Large intestine (tissue), 12 donors: ENCODE measurements at places on chromosomes 7 and 10.

DNA sequence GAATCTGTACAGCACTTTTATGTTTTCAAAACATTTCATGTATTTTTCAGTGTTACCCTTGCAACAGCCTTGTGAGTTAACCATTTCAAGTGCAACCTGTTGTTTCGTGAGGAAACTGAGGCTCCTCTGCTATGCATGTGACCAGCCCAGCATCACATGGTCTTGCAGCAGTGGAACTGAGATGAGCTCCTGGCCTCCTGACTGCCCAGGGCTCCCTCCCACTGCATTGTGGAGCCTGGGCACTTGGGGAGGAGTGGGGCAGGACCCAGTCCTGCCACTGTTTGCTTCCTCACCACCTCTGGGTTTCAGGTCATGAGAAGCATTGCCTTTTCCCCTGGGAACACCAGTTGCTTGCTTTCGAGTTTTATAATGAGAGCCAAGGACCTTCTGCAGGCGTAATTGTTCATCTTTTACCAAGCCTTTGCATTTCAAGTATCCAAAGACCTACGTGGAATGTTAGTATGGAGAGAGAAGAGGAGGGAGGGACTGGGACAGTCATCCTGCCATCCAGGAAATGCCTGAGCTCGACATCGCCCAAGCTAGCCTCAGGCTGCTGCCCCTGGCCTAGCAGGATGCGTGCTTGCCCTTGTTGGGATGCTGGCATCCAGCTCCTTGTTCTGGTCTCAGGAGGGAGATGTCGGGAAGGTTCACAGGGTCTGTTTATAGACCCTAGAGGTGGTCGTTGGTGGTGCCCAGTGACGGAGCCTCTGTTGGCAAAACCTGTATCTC, 32.3 kb upstream of the BHLHA15 start:
- DNase-seq = no peak
- no peak overlapping the region for H3K4me3 ChIP-seq
- no peaks in the 10 kb centered on the region for H3K4me1 ChIP-seq
- no peak overlapping the region for H3K27ac ChIP-seq

GRCh38 chr10:12742771-12743170, 258.7 kb downstream of the CCDC3 start:
- no peaks in the 10 kb centered on the region for H3K36me3 ChIP-seq
- no peak for DNase-seq
- H3K4me3 ChIP-seq = no peak overlapping the region
- H3K27ac ChIP-seq = no peak overlapping the region
- H3K27me3 ChIP-seq = no peaks in the 10 kb centered on the region
- no peaks in the 10 kb centered on the region for H3K4me1 ChIP-seq

DNA sequence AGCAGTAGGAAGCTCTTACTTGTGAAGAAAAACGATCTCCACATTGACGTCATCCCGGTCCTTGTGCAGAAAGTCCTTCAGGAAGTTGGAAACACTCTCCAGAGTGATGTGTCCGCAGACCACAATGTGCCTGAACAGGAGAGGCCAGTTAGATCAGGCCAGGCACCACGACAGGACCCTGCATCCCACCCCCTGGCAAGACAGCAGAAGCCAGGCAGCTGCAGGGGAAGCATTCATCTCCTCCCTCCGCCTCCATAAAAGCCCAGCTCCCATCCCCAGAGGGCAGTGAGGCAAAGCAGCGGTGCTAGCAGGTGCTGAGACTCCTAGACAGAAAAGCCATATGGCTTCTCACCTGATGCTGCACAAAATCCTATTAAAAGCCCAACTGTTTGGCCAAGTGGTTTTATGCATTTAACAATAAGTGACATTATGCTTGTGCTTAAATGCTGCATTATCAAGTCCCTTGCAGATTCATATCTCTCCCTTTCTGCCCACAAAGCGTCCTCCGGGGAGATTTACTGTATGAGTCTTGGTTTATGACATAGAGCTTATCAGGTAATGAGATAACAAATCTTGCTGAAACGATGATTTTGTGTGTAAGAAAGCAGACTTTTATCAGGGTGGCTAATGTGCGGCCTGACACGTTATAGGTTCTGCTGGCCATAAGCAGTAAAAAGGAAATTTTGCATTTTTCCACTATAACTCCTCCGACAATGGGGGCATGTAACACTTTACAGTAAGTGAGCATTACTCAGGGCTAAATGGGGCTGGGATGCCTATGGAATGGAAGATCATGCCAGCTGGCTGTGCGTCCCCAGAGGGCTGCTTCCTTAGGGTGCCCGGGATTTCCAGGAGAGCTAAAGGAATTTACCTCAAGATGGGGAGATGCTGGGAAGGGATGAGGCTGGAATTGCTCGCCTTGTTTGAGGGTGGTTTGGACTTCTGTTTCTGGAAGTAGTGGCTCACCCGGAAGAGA, 546.9 kb downstream of the KCNMA1 start:
- DNase-seq = no peak
- peaks cover 5% of the 10 kb centered on the region for H3K27me3 ChIP-seq
- H3K27ac ChIP-seq = no peak overlapping the region
- H3K36me3 ChIP-seq = no peaks in the 10 kb centered on the region

- no peaks in the 10 kb centered on the region for H3K27me3 ChIP-seq
- no peaks in the 10 kb centered on the region for H3K36me3 ChIP-seq
- H3K4me1 ChIP-seq = no peaks in the 10 kb centered on the region
- H3K27ac ChIP-seq = no peak overlapping the region
Observed at GRCh38 chr10:76550806-76551205, 1086.8 kb downstream of the KCNMA1 start.

DNA sequence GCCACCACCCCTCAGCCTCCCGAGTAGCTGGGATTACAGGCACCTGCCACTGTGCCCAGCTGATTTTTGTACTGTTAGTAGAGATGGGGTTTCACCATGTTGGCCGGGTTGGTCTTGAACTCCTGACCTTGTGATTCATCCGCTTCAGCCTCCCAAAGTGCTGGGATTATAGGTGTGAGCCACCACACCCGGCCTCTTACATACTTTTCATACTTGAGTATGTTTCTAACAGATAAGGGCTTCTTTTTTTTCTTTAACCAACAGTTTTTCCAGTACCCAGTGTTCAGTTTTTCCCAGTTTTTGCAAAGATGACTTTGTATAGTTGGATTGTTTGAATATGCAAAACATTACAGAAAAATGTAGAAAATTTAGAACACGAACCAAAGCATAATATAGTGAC, 7.7 kb downstream of the EIF4H start:
- H3K4me3 ChIP-seq = no peak overlapping the region
- H3K27me3 ChIP-seq = no peaks in the 10 kb centered on the region
- H3K27ac ChIP-seq = no peak overlapping the region
- H3K36me3 ChIP-seq = peaks cover 23% of the 10 kb centered on the region
- no peak for DNase-seq
- H3K4me1 ChIP-seq = no peaks in the 10 kb centered on the region

GRCh38 chr10:4127518-4128315, 342.7 kb upstream of the KLF6 start:
- no peak overlapping the region for H3K27ac ChIP-seq
- H3K27me3 ChIP-seq = no peaks in the 10 kb centered on the region
- no peaks in the 10 kb centered on the region for H3K4me1 ChIP-seq
- H3K36me3 ChIP-seq = no peaks in the 10 kb centered on the region
- no peak overlapping the region for H3K4me3 ChIP-seq

- no peak overlapping the region for H3K27ac ChIP-seq
- peaks cover 8% of the 10 kb centered on the region for H3K27me3 ChIP-seq
- no peak overlapping the region for H3K4me3 ChIP-seq
- no peaks in the 10 kb centered on the region for H3K4me1 ChIP-seq
Observed at GRCh38 chr10:29240986-29241660, 47.7 kb upstream of the LYZL1 start.

GRCh38 chr7:47576866-47577306, 5.0 kb downstream of the TNS3 start:
- peaks cover 21% of the 10 kb centered on the region for H3K36me3 ChIP-seq
- no peaks in the 10 kb centered on the region for H3K27me3 ChIP-seq
- no peak for DNase-seq
- peaks cover 68% of the 10 kb centered on the region for H3K4me1 ChIP-seq
- H3K27ac ChIP-seq = peak overlapping the region; percentile 80

DNA sequence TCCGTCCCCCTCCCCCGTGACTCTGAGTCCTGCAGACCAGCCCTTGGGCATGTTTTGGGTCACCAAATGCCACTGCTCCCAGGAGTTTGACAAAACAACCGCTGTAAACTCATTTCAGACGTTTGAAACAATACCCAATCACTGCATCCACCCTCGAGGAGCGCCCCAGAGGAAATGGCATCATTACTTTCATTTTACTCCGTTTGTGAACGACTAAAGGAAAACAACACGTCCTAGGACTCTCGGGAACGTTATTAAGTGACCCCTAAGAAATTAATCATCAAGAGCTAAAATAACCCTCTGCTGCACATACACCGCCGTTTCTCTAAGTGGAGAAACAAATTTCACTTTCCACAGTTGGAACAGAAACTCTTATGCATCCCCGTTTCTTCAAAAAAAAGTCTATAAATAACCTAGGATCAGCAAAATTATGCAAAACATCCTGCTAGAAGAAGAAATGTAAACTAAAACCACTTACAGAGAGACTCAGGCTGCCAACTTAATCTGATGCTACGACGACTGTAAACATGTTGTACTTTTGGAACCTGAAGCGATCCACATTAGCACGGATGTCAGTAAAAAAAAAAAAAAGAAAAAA, 109.9 kb upstream of the EFCAB10 start:
- no peaks in the 10 kb centered on the region for H3K4me1 ChIP-seq
- H3K27ac ChIP-seq = peak overlapping the region; percentile 38
- DNase-seq = no peak
- H3K4me3 ChIP-seq = peak overlapping the region; percentile 30

- no peak overlapping the region for H3K4me3 ChIP-seq
- no peak overlapping the region for H3K27ac ChIP-seq
- H3K36me3 ChIP-seq = no peaks in the 10 kb centered on the region
- H3K4me1 ChIP-seq = no peaks in the 10 kb centered on the region
- no peak for DNase-seq
Observed at GRCh38 chr10:128365156-128365725, 239.0 kb upstream of the MKI67 start.

DNA sequence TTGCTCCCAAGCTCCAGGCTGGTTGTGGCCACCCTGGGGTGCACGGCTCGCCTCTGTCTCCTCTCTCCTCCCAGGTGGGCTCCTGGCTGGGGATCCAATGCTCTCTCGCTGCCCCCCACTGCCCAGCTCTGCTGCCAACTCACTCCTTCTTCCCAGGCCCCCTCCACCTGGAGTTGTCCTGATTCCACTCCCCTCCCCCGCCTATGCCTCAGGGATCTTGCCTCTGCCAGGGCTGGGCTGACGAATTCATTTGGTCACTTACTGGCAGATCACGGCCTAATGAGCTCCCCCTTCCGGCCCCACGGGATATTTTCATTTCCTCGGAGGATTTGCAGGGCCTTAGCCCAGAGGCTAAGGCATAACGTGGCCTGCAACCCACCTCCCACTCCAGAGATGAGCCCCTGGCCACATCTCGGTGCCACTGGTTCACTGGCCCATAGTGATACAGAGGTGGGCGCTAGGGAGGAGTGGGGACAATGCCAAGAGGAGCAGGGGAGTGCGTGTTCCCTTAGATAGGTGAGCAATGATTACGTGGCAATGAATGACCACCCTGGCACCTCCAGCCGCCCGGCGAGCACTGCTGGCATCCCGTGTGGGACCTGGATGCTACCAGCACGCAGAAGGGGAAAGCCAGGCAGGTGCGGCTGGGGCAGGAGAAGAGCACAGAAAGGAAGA, 344.6 kb upstream of the SHH start:
- DNase-seq = no peak
- H3K27me3 ChIP-seq = no peaks in the 10 kb centered on the region
- peaks cover 7% of the 10 kb centered on the region for H3K4me1 ChIP-seq
- no peak overlapping the region for H3K27ac ChIP-seq
- H3K36me3 ChIP-seq = no peaks in the 10 kb centered on the region
- no peak overlapping the region for H3K4me3 ChIP-seq

DNA sequence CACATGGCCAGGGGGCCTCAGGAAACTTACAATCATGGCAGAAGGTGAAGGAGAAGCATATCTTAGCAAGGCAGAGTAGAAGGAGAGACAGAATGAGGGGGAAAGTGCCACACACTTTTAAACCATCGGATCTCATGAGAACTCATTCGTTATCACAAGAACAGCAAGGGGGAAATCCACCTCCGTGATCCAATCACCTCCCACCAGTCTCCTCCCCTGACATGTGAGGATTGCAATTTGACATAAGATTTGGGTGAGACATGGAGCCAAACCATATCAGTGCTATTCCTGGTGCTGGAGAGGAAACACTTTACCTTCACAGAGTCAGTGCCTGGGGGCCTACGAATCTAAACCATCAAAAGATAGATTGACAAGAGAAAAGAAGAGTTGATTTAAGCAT, 61.8 kb downstream of the LGI1 start:
- H3K27me3 ChIP-seq = no peaks in the 10 kb centered on the region
- DNase-seq = no peak
- no peak overlapping the region for H3K4me3 ChIP-seq

DNA sequence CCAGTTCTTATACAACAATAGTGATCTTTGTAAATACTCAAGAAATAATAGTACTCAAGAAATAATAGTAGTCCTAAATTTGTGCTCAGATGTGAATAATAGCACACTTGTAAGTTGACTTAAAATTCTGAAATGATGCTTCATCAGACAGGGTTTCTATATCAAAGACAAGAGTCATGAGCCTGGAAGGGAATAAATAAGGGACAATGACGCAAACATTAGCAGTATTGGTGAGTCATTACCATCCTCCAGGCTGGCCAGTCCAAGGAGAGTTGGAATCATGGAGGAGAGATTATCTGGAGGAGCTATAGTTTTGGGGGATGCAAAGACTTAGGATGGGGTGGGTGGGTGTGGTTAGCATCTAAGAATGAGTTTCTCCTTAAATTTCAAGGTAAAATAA, 6.1 kb upstream of the SH3PXD2A start:
- H3K36me3 ChIP-seq = no peaks in the 10 kb centered on the region
- H3K27ac ChIP-seq = no peak overlapping the region
- H3K4me1 ChIP-seq = peaks cover 4% of the 10 kb centered on the region
- H3K27me3 ChIP-seq = no peaks in the 10 kb centered on the region

- no peaks in the 10 kb centered on the region for H3K27me3 ChIP-seq
- no peak overlapping the region for H3K4me3 ChIP-seq
- no peak overlapping the region for H3K27ac ChIP-seq
- H3K4me1 ChIP-seq = no peaks in the 10 kb centered on the region
- no peaks in the 10 kb centered on the region for H3K36me3 ChIP-seq
Observed at GRCh38 chr10:96700374-96701099, 19.8 kb downstream of the PIK3AP1 start.

DNA sequence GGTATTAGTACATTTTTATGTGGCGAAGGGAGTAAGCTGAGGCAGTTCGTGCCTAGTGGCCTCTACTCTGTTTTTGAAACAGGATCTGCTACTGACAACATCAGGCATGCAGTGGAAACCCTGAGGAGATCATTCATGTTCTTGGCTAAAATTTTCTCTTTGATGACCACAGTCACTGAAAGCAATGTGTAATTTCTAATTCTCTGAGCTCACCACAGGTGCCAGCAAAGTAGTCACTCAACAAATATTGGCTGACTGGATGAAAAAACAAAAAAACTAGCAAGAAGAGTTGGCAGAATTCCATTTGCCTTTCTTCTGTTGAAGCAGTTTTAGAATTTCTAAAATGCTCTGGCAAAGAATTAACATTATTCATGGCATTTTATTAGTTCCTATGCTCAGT, 176.5 kb upstream of the KCTD7 start:
- H3K36me3 ChIP-seq = no peaks in the 10 kb centered on the region
- H3K4me3 ChIP-seq = no peak overlapping the region
- no peaks in the 10 kb centered on the region for H3K4me1 ChIP-seq
- no peaks in the 10 kb centered on the region for H3K27me3 ChIP-seq

- peaks cover 18% of the 10 kb centered on the region for H3K27me3 ChIP-seq
- no peak overlapping the region for H3K27ac ChIP-seq
- no peaks in the 10 kb centered on the region for H3K36me3 ChIP-seq
- DNase-seq = no peak
- no peak overlapping the region for H3K4me3 ChIP-seq
- no peaks in the 10 kb centered on the region for H3K4me1 ChIP-seq
Observed at GRCh38 chr10:126058507-126058906, 162.1 kb downstream of the FANK1 start.
